Activated CD8-positive, alpha-beta T cell treated with anti-CD3 and anti-CD28 coated beads, Interleukin-2, amount 10 ng/mL, durations not matched to agents 7 days and 5 days (primary cell): ENCODE measurements at places on chromosomes 4 and X. TPM values are rescaled to one million over a fixed set of nuclear protein-coding genes. Genes with fewer than 3 reads are reported as not detected.
A peak's percentile ranks its signal among the peaks of the same experiment; 100 is the strongest.

DNA sequence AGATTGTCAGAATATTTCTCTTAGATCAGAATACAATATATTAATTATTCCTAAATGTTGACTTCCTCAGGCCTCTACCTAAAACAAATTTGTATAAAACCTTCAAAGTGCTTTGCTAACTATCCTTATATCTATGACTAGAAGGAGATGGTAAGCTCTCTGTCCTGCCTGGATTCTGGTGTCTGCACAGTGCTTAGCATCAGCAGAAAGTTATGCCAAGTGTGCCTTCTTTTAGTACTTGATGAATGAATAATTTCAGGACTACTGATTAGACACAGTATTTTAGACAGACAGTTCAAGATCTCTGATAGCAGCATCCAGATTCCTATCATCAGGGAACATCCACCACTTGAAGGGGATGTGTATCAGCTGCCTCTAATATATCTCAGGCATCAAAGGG is 242.4 kb upstream of the TLL1 start:
- no peak for DNase-seq
- no peaks in the 10 kb centered on the region for H3K4me1 ChIP-seq
- no peaks in the 10 kb centered on the region for H3K36me3 ChIP-seq
- no peak overlapping the region for H3K4me3 ChIP-seq
- H3K27me3 ChIP-seq, result no peaks in the 10 kb centered on the region
- no peak overlapping the region for H3K27ac ChIP-seq

DNA sequence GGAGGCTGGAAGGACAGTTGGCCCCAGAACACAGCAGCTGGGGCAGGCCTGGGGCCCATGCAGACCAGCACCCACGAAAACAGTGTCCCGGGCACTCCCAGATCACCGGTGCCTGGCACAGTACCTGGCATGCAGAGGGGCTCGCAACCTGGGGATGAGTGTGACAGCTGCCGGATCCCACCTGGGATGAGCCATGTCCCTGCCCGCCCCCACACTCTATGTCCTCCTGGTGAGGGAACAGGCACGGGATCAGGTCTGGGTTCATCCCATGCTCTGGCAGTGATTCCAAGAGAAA is 22.8 kb upstream of the PPP2R2C start:
- peaks cover 3% of the 10 kb centered on the region for H3K27me3 ChIP-seq
- H3K27ac ChIP-seq, result no peak overlapping the region
- H3K36me3 ChIP-seq, result no peaks in the 10 kb centered on the region
- no peaks in the 10 kb centered on the region for H3K4me1 ChIP-seq
- no peak for DNase-seq

GRCh38 chr4:186079694-186080093 is 10.7 kb downstream of the TLR3 start:
- no peak for DNase-seq
- no peaks in the 10 kb centered on the region for H3K4me1 ChIP-seq
- no peak overlapping the region for H3K4me3 ChIP-seq
- H3K27me3 ChIP-seq, result no peaks in the 10 kb centered on the region
- H3K36me3 ChIP-seq, result no peaks in the 10 kb centered on the region

- peak overlapping the region; percentile 85 for H3K27ac ChIP-seq
- peaks cover 15% of the 10 kb centered on the region for H3K4me1 ChIP-seq
- no peaks in the 10 kb centered on the region for H3K27me3 ChIP-seq
- H3K36me3 ChIP-seq, result peaks cover 5% of the 10 kb centered on the region
- peak; percentile 24 for DNase-seq
Observed at GRCh38 chrX:134718105-134718965, 60.1 kb upstream of the PLAC1 start.

DNA sequence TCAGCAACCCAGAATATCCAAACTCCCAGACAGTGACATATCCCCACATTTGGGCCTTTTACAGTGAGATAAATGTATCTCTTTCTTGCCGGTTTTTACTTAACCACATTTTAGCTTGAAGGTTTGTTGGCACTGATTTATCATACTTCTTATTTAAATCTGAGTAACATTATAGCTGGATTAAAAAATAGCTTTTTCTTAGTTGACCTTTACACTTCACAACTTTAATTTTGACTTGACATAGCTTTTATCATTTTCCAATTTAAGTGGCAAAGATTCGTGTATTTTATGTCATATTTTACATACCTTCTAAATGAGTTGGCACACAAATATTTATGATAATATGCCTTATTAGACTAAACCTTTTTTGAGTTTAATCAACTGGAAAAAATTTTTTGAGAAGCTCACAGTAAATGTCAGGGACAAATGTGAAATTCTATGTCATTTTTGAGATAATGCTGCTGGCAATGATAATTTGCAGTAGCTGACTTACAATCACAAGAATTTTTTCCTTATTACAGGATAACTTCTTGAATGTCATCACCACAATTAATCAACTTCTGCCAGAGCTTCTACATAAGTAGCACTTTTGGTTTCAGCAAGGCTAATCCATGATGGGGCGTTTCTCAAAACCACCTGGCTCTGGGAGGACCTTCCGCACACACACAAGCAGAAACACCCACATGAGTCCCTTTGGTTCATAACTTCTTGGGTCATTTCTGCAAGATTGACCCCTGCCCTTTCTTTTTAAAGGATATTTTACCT is 80.3 kb downstream of the SYTL5 start:
- H3K27me3 ChIP-seq, result no peaks in the 10 kb centered on the region
- H3K27ac ChIP-seq, result no peak overlapping the region
- H3K36me3 ChIP-seq, result no peaks in the 10 kb centered on the region
- DNase-seq, result no peak
- no peaks in the 10 kb centered on the region for H3K4me1 ChIP-seq
- H3K4me3 ChIP-seq, result no peak overlapping the region

- H3K36me3 ChIP-seq, result no peaks in the 10 kb centered on the region
- H3K4me3 ChIP-seq, result no peak overlapping the region
- no peaks in the 10 kb centered on the region for H3K4me1 ChIP-seq
- no peaks in the 10 kb centered on the region for H3K27me3 ChIP-seq
- no peak for DNase-seq
- no peak overlapping the region for H3K27ac ChIP-seq
Observed at GRCh38 chr4:27638163-27638915, 777.7 kb downstream of the STIM2 start.

- no peaks in the 10 kb centered on the region for H3K36me3 ChIP-seq
- H3K4me3 ChIP-seq, result no peak overlapping the region
- H3K4me1 ChIP-seq, result no peaks in the 10 kb centered on the region
- no peak overlapping the region for H3K27ac ChIP-seq
Observed at GRCh38 chr4:113086172-113086695, 36.8 kb downstream of the ANK2 start.

- no peaks in the 10 kb centered on the region for H3K4me1 ChIP-seq
- peaks cover 4% of the 10 kb centered on the region for H3K36me3 ChIP-seq
- H3K27ac ChIP-seq, result no peak overlapping the region
Observed at GRCh38 chrX:85026170-85026569, 22.5 kb downstream of the APOOL start.

DNA sequence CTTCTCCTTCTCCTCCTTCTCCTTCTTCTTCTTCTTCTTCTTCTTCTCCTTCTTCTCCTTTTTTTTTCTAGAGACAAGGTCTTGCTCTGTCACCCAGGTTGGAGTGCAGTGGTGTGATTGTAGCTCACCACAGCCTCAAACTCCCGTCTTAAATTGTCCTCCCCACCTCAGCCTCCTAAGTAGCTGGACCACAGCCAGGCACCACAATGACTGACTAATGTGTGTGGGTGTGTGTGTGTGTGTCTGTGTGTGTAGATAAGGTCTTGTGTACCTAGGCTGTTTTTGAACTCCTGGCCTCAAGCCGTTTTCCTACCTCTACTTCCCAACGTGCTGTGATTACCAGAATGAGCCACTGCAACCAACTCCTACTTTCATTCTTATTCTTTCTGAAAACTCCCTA is 390.9 kb downstream of the ADAM29 start:
- no peaks in the 10 kb centered on the region for H3K4me1 ChIP-seq
- no peak overlapping the region for H3K27ac ChIP-seq
- no peaks in the 10 kb centered on the region for H3K27me3 ChIP-seq
- no peak overlapping the region for H3K4me3 ChIP-seq

- no peaks in the 10 kb centered on the region for H3K27me3 ChIP-seq
- no peak for DNase-seq
- no peaks in the 10 kb centered on the region for H3K4me1 ChIP-seq
- no peak overlapping the region for H3K4me3 ChIP-seq
- no peak overlapping the region for H3K27ac ChIP-seq
Observed at GRCh38 chr4:114028071-114028470, 48.6 kb upstream of the ARSJ start.

DNA sequence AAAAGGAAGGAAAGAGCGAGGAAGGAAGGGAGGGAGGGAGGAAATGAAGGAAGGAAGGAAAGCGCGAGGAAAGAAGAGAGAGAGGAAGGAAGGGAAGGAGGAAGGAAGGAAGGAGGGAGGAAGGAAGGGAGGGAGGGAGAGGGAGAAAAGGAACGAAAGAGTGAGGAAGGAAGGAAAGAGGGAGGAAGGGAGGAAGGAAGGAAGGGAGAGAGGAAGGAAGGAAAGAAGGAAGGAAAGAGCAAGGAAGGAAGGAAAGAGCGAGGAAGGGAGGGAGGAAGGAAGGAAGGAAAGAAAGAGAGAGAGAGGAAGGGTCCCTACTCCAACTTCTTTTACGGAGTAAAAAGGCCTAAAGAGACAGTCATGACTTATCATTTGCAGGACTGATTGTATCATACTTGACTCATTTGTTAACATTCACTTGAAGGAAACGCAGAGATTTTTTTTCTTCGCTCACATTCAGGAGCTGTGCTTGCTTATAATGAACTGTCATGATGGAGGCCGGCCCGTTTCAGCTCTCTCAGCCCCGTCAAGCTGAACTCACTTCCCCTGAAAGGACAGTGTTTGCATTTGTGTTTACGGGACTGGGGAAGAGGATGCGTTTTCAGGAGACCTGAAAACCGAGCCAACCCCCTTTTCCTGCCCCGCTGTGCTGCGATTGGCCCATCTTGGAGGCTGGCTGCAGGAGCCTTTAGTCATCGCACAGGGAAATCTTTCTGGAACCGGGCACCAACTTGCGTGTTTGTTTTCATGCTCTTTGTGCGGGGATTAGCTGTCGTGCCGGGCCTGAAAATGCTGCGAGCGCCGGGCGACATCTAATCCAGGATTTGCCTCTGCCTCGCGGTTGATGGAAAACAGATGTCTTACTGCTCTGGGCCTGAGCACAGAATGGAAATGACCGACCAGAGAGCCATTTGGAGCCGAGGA is 17.8 kb downstream of the TRIM2 start:
- peak overlapping the region; percentile 75 for H3K4me3 ChIP-seq
- peaks cover 8% of the 10 kb centered on the region for H3K36me3 ChIP-seq
- DNase-seq, result peak; percentile 27
- H3K27ac ChIP-seq, result no peak overlapping the region

GRCh38 chr4:159608436-159608835 is 505.6 kb downstream of the RAPGEF2 start:
- DNase-seq, result no peak
- H3K27me3 ChIP-seq, result no peaks in the 10 kb centered on the region
- no peak overlapping the region for H3K27ac ChIP-seq
- H3K4me3 ChIP-seq, result no peak overlapping the region
- no peaks in the 10 kb centered on the region for H3K4me1 ChIP-seq
- no peaks in the 10 kb centered on the region for H3K36me3 ChIP-seq

DNA sequence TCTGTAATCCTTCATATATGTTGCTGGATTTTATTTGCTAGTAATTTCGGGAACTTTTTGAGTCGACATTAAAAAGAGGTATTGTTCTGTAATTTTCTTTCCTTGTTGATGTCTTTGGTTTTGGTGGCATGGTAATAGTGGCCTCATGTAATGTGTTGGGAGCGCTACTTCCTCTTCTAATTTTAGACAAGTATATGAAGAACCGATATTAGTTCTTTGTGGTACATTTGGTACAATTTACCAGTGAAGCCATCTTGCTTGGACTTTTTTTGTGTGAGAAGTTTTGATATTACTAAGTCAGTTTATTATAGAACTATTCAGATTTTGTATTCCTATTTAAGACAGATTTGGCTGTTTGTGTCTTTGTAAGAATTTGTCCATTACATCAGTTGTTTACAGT is 669.2 kb upstream of the AADAT start:
- no peaks in the 10 kb centered on the region for H3K27me3 ChIP-seq
- DNase-seq, result no peak
- H3K4me3 ChIP-seq, result no peak overlapping the region
- no peaks in the 10 kb centered on the region for H3K36me3 ChIP-seq
- H3K4me1 ChIP-seq, result no peaks in the 10 kb centered on the region

- H3K36me3 ChIP-seq, result no peaks in the 10 kb centered on the region
- H3K27ac ChIP-seq, result no peak overlapping the region
- peaks cover 17% of the 10 kb centered on the region for H3K27me3 ChIP-seq
- H3K4me1 ChIP-seq, result no peaks in the 10 kb centered on the region
- no peak overlapping the region for H3K4me3 ChIP-seq
- DNase-seq, result no peak
Observed at GRCh38 chr4:154625971-154626370, 13.5 kb upstream of the FGG start.

DNA sequence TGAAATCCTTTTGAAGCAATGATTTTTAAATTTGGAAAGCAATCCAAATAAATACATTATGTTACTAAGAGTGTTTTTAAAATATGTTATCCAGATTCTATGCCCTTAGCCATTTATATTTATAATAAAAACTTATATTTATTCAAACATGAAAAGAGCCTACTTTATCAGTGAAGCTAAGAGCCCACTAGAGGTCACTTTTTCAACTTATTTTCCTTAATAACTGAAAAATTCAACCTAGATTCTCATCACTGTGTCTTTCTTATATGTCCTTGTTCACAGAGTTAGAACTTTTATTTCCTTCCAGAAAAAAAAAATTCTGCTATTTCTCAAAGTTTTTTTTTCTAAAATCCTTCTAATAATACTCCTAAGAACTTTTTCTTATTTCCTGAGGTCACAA is 23.9 kb downstream of the PRDM8 start:
- no peak for DNase-seq
- no peak overlapping the region for H3K4me3 ChIP-seq
- no peaks in the 10 kb centered on the region for H3K36me3 ChIP-seq

GRCh38 chr4:1575418-1576303 is 108.5 kb downstream of the FAM53A start:
- no peak for DNase-seq
- H3K27me3 ChIP-seq, result no peaks in the 10 kb centered on the region
- H3K36me3 ChIP-seq, result no peaks in the 10 kb centered on the region
- no peak overlapping the region for H3K27ac ChIP-seq
- H3K4me3 ChIP-seq, result no peak overlapping the region

DNA sequence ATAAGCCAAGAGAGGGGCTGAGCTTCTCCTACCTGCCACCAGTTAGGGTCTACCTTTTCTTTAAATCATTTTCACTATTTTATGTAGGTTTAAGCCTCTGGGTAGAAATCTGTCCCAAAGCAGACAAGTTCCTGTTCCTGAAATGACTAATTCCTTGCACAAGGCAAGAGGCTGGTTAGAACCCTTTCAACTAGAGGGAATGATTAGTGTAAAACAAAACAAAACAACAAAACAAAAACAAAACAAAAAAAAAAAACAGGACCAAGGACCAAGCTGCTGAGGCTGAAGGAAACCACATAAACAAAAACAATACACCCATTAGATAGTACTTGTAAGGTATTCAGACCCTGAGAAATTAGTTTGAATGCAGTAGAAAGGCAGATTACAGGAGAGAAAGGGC is 62.7 kb downstream of the MAML3 start:
- H3K4me1 ChIP-seq, result peaks cover 51% of the 10 kb centered on the region
- H3K36me3 ChIP-seq, result peaks cover 2% of the 10 kb centered on the region
- H3K27me3 ChIP-seq, result no peaks in the 10 kb centered on the region
- H3K27ac ChIP-seq, result no peak overlapping the region
- H3K4me3 ChIP-seq, result no peak overlapping the region

Gene EPHA5
- total RNA-seq, result not detected

Gene HGFAC
- total RNA-seq, result not detected

Gene WDR17
- 0.37 TPM for total RNA-seq

Gene NHS
- 1.7 TPM for total RNA-seq

Gene GC
- not detected for total RNA-seq

Gene UCHL1
- 0.37 TPM for total RNA-seq

Gene SOD3
- not detected for total RNA-seq

Gene TMEM35A
- total RNA-seq, result not detected

Gene GRPEL1
- total RNA-seq, result 43.1 TPM
